NCI-H2171 (cell line): ENCODE measurements at places on chromosomes 2 and 18.

- DNase-seq: no peak
Observed at GRCh38 chr18:52829320-52829719, 489.3 kb downstream of the DCC start.

DNA sequence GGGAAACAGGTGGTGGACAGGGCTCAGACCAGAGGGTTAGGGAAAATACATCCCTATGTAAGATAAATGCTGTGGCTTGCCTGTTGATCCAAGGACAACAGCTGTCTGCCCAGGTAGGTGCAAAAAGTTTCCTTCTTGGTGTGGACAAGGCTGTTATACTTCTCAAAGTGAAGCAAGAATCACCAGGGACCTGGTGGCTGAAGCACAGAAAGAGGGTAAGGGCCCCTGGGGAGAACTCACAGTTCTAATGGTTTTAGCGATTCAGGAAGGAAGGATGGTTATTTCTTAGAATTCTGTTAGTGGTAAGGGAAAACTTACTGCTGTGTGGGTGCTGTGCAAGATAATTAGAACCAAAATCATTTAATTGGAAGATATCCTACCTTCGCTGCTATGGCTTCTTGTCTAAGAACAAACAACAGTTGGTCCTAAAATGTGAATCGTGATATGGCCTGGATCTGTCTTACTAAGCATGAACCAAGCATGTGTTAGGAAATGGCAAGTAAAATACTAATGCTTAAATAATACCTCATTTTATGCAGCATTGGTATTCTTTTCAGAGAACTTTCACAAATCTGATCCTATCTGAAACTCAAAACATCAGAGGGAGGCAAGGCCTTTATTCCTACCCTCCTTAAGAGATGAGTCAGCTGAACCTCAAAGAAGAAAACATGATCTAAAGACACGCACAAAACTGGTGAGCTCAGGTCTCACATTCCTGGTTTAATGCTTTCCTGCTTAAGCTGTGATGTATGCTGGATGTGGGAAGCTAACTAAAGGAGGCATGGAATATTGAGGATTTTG is 159.2 kb upstream of the THUMPD2 start:
- no peak for DNase-seq

DNA sequence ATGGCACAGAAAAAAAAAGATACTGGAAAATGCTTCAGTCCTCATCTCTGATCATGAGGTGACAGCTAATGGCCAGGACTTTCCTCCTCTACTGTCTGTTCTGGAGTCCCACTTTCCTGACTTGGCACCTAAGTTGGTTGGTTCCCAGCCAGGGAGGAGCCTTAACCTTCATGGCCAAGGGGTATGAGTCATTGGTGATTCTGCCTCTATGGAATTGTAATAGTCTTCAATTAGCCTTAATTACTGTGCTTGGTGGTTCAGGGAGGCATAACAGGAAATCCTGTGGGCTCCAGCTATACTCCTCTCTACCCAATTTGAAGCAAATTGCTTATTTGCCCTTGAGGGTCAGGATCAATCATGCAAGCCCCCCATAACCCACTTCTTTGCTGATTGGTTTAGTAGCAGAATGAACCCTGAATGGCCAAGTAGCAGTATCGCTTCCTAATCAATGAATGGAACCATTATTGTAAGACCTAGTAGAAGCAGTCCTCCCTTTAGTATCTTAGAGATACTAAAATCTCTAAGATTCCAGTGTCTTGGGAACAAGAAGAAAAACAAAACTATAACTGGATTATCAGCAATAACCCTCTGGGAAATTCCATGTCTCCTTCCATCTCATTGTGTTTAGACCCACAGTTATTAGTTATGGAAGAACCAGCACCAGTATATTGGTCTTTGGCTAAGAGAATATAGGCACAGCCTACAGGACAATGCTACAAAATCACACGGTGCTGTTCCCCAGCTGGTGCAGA is 109.0 kb downstream of the COL6A3 start:
- no peak for DNase-seq

- no peak for DNase-seq
Observed at GRCh38 chr2:133942398-133942797, 311.5 kb upstream of the MGAT5 start.

- no peak for DNase-seq
Observed at GRCh38 chr18:11162462-11162861, 13.1 kb upstream of the PIEZO2 start.

DNA sequence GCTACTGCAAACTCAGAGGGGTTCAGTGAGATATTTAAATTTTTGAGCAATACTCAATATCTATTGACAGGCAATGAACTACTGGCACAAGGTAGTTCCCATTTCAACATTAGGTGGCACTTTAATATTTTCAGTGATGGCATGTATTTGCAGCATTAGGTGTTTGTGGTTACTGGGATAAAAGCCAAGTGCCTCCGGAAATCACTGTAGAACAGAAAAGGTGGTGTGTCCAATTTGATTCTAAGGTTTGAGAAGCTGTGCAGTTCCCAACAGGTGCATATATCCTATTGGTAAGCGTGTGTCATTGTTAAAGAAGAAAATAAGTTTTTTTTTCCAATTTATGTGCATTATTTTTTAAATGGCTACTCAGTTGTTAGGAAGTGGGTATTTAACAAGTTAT is 41.3 kb downstream of the NABP1 start:
- DNase-seq: no peak

DNA sequence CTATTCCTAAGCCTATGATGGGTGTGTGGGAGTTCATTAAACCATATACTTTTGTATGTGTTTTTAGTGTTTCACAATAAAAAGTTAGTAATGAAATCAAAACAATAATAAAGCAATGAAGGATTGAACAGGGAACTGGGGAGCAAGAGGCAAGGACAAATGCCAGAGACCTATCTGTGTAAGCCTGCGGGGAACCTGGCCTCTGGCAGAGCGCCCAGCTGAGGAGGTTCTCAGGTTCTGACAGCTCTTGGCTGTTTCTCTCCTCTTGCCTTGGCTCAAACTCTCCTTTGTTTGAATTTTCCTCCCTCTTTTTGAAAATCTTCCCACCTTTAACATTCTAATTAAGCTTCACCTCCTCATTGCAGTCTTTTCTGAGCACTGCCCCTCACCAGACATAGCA is 200.0 kb upstream of the NCKAP5 start:
- no peak for DNase-seq

- DNase-seq: no peak
Observed at GRCh38 chr2:74099271-74099670, 48.4 kb downstream of the BOLA3 start.

DNA sequence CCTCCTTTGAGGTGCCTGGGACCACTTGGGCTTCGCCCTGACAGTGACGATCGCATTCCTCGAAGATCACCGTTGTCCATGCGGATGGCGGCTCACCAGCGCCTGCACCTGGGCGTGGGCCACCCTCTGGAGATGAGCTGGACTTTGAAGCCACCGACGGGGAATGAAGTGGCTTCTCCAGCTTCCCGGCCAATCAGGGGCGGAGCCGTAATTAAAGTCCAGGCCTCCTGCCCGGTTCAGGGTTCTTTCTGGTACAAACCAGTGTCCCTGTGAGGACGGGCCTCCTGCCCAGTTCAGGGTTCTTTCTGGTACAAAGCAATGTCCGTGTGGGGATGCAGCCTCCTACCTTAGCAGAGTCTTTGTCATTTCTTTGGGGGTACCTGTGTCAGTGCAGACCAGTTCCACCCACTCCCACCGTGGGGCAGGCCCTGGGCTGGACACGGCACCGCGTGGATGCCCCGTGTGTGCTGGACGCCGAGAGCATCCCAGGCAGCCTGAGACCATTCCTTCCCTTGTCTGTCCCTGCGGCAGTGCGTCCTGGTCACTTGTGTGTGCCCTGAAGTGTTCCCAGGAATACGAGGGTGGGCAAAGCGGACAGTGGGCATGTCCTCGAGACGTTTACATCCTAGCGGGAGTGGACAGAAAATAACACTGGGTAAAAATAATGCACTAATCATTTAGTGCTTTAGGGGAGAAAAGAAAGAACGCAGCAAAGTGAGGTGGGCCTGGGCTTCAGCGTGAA is 55.0 kb downstream of the KCNG2 start:
- DNase-seq: no peak

GRCh38 chr2:102660070-102660469 is 40.7 kb downstream of the SLC9A2 start:
- no peak for DNase-seq

GRCh38 chr18:40608226-40608625 is 1346.8 kb upstream of the PIK3C3 start:
- no peak for DNase-seq

GRCh38 chr2:239351687-239352086 is 49.1 kb downstream of the HDAC4 start:
- DNase-seq: no peak

DNA sequence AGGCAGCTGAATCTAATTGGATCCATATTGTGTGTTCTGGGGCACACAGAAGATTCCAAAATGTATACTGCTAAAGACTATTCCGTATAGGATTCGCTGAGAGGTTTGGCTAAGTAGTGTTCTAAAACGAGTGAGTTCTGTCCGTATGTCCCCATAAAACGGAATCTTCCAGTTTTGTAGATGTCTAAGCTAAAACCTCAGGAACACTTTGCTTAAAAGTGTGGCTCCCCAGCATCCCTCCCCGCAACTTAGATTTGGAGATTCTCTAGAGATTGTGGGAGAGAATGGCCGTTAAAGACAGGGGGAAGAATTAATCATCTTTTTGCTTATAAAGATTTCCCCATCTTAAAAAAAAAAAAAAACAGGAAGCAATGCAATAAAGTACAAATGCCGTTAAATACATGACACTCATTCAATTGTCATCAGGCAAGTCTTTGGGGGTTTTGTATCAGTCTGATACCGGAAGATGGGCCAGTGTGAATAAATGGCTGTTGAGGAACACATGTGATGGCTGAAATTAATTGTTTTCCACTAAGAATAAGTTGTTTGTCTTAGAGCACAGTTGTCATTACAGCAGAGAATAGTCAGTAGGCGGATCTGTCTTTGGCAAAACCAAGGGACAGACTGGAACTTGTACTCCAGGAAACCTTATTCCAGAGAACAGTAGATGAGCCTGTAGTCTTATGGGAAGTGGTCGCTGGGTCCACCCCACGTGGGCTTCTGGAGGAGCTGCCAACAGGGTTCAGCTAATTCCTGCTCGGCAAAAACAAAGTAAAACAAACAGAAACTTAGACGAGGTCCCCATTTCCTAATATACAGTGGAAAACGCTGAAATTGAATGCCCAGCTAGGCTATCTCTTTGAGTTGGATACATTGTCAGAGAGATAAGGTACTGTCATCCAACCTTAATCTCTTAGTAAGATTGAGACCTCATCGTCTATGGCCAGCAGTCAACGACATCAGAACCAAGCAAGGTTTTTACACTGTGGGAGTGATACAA is 1.7 kb downstream of the EMILIN2 start:
- no peak for DNase-seq

- peak; percentile 87 for DNase-seq
Observed at GRCh38 chr2:24871852-24872333, 48.1 kb downstream of the ADCY3 start.

DNA sequence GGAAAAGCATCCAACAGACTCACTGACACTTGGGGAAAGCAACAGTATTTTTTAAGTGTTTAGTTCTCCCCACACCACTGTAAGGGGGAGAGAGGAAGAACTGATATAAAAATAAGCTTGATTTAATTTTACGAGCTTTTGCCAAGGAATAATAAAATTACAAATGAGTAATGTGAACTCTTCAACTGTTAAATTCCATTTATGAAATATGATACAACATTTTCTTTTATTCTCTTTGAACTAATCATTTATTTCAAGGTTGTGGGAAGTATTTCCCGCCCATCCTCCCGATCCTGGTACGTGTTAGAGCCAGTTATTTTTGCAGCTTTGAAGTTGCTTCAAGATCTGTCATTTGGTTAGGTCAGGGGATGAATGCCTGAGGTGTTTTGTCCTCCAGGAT is 35.2 kb downstream of the WDPCP start:
- DNase-seq: no peak

DNA sequence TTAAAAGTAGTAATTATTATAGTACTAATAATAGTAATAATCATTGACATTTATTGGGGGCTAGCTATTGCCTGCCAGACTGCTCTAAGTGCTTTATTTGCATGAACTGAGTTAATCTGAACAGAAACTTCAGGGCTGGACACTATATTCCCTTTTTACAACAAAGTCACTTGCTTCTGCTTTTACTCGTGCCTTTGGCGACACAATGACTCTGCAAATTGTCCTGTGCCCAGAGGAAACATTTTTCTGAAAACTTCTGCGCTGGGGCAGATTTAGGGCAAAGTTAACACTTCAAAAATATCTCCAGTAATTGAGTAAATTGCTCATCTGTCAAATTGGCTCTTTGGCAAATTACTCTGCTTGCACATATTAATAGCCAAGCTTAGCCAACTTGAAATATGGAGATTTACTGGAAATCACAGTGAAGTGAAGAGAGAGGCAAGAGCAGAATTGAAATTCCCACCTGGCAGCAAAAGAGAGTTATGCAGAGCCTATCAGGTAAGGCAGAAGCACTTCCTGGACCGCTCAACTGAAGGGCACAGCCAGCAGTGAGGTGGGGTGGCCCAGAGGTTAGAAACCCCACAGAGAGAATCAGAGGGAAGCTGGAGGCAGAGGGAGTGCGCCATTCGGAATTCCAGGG is 36.3 kb downstream of the BMP10 start:
- DNase-seq: no peak

- DNase-seq: no peak
Observed at GRCh38 chr2:217833439-217833838, 169.4 kb downstream of the TNS1 start.

DNA sequence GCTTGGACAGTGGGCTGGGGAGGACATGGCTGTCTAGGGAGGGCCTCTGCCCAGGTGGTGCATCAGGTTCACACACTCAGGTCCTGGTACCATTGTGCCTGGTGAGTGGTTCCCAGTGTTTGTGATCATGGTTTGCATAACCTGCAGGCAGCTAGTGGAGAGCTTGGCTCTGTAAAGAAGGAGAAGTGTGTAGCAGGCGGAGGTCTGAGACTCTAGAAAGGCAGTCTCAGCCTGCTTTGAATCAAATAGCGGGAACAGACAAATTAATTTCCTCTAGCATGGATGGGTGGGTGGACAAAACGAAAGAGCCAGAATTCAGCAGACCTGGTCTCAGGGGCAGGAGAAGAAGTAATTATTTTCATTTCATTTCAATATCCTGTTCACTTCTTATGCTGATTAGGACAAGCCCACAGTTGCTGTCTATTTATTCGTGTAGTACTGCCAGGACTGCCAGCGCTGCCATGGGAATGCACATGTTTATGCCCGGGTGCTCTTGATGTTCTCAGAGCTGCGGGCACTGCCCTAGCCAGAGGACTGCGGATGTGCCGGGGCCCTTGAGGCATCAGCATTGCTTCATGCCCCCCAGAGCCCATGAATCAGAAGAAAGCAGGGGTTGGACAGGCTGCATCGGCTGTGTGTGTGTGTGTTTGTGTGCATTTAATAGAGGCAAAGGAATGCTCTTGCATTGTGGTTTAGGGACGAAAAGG is 45.4 kb upstream of the DLX2 start:
- DNase-seq: no peak

DNA sequence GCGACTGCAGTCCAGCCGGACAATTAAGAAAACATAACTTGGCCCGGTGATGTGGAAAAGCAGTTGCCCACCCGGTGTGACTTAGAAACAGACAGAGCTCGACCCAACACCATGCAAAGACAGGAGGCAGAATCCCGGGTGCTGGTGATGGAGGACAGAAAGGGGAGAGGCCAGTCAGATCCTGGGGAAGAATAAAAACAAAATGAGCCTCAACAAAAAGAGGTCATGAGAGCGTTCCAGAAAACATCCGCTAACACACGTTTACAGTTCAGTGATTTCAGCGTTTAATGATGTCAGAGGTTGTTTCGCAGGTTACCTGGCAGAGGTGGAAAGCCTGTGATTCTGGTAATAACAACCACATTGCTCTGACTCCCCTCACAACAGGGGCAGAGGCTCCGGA is 111.9 kb downstream of the OSR1 start:
- no peak for DNase-seq
